Activated gamma-delta T cell (primary cell): ENCODE measurements at places on chromosomes 13 and 19.
A peak's percentile ranks its signal among the peaks of the same experiment; 100 is the strongest.

DNA sequence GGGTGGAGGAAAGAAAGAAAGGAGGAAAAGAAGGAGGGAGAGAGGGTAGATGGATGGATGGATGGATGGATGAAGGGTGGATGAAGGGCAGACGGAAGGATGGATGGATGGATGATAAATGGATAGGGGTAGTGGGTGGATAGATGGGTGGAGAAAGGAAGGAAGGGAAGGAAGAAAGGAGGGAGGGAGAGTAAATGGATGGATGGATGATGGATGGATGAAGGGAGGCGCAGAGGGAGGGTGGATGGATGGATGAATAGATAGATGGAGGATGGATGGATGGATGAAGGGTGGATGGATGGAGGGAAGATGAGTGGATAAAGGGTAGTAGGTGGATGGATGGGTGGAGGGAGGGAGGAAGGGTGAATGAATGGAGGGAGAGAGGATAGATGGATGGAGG, 41.2 kb downstream of the CPAMD8 start:
- no peak for DNase-seq

GRCh38 chr19:36023432-36023831, 9.2 kb downstream of the CLIP3 start:
- no peak for DNase-seq

- DNase-seq: peak; percentile 89
These were observed 603 bp downstream of the RFX1 start for GRCh38 chr19:14005349-14006084.

DNA sequence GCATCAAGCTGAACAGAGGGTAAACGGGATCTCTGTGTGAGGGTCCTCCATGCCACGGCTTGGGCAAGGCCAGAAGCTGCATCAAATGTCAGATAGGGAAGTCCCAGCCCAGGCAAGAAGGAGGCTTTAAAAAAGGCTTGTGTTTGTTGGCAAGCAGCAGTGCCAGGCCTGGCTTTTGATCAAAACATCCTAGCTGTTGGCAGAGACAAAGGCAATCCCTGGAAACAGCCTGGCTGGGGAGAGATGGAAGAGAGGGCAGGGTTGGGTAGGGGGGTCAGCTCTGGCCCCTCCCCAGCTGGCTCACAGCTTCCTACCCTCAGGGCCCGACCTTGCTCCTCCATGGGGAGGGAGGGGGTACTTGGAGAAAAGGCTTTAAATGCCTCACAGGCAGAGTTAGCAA, 61.8 kb upstream of the KCTD15 start:
- DNase-seq: no peak

DNA sequence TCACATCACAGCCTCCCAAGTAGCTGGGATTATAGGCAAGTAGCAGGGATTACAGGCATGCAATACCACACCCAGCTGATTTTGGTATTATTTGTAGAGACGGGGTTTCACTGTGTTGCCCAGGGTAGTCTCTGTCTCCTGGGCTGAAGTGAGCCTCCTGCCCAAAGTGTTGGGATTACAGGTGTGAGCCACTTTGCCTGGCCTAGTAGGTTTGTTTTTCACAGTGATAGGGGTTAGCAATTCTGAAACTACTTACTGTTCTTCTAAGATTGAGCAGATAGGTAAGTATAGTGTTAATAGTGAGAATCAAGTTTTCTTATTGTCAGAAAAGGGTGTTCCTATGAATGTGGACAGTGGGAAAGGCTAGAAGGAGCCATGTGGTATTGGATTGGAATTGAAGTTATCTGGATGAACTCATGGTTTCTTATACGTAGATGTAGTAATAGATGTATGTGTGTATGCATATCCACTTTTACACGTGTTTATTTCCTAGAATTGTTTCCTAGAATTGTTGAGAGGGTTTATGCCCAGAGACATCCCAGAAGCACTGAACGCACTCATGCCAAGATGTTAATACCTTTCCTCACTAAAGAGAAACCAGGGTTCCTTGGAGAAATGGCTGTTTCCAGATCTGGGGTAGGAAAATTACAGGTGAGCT, 49.1 kb downstream of the SAE1 start:
- no peak for DNase-seq

DNA sequence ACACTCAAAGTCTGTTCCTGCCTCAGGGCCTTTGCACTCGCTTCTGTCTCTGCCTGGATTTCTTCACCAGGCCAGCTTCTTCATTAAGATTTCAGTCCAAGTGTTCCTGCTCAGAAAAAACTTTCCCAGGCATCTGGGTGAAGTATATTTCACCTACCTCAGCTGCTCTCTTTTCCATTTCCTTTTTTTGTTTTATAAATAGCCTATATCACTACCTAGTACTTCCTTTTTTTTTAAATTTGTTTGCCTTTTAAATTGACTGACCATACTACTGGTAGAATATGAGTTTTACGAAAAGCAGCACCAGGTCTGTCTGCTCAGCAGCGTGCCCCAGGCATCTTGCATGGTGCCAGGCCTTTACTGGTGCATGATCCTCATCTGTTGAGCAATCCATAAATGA, 1064.4 kb downstream of the UQCRFS1 start:
- DNase-seq: no peak

DNA sequence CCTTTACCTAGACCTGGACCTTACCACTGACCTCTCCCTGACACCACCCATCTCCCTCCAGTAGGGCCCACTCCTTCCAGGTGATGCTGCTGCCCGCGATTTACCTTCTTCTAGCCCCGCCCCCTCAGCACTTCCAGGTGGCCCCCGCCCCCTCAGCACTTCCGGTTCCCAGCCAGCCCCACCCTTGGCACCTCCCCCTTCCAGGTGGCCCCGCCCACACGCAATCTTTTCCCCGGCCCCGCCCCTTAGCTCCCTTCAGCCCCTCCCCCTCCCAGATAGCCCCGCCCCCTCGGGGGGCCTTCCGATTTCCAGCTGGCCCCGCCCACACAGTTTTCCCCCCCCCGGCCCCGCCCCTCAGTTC, 586 bp downstream of the LIG1 start:
- peak; percentile 78 for DNase-seq

GRCh38 chr19:1812426-1813191, 533 bp upstream of the ATP8B3 start:
- peak; percentile 63 for DNase-seq

DNA sequence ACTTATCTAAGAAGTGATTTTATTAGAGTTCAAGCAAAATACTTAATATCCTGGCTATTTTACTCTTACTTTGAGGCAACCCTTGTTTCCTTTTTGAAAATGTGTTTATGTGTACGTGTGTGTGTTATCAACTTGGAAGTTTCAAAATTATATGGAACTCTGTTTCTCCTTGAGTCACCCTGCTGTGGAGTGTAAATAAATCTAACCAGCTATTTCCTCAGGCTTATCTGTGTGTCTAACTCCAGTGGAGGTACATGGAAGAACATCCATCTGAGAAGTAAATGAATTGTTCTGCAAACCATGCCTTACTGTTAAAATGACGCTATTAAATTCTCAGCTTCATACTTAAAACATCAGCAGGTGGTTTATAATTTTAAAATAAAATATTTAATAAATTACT, 583.4 kb upstream of the SLITRK5 start:
- no peak for DNase-seq

DNA sequence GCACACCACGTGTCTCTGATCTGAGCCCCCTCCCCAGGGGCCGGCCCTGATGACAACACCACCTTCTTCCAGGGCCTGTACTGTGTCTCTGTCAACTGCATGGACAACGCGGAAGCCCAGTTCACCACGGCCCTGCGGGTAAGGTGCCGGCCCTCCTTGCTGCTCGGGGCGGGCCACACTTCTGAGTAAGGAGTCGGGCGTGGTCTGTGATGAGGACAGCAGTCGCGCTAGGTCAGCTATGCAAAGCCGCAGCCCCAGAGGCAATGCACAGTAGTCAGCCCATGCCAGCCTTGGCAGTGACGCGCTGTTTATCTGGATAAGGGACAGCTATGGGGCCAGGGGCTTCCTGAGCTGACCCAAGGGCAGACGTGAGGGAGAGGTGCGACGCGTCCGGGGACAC, 24.6 kb downstream of the MAU2 start:
- no peak for DNase-seq

GRCh38 chr19:30969591-30969990, 379.6 kb downstream of the TSHZ3 start:
- no peak for DNase-seq

DNA sequence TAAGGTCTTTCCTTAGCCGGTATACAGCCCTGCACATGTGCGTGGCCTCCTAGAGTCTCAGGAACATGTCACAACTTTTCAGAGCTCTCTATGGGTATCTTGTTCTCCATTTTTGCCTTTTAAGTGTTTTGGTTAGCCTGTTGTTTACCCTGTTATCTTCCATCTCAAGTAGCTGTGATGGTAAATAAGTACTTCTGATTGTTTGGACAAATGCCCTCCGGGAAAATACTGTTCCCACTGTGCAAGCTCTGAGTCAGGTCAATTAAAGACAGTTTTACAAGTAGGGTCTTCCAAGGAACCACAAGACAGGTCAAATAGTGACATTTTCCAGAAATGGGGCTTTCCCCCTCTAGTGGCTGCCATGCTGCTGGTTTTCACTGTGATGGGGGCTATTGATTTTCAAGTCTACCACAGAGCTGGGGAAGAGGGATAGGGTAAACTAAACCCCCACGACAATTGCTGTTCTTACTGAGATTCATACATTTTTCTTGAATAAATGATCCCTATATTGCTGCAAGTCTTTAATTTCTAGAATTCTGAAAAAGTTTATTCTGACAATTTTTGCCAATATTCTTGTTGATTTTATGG, 109.5 kb downstream of the TM9SF2 start:
- DNase-seq: no peak

DNA sequence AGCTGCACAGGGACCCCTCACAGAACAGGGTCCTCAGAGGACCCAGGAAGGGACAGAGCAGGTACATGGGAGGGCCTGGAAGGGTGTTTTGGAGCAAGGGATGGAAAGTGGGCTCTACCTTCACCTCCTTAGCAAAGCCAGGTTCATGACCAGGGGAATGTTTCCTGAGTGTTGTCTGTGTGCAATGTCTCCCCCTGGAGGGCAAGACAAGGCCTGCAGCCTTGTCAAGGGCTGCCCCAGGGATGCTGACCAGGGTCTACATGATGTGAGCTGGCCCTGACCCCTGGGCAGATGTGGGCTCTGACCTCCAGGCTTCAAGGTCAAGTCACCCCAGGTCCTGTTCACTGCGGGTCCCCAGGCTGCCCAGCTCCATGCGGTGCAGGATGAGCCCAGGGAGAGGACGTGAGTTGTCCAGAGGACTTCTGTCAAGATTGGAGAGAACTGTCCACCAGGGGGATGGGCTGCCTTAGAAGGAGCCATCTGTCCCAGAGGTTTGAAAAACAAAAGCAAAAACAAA, 1.0 kb upstream of the CEACAM1 start:
- DNase-seq: no peak

- DNase-seq: no peak
These were observed 130.5 kb downstream of the ATP11A start for GRCh38 chr13:112820318-112820717.

GRCh38 chr19:8578642-8579265, 1.5 kb upstream of the MYO1F start:
- no peak for DNase-seq

GRCh38 chr13:39712626-39713025, 57.2 kb downstream of the COG6 start:
- DNase-seq: no peak

DNA sequence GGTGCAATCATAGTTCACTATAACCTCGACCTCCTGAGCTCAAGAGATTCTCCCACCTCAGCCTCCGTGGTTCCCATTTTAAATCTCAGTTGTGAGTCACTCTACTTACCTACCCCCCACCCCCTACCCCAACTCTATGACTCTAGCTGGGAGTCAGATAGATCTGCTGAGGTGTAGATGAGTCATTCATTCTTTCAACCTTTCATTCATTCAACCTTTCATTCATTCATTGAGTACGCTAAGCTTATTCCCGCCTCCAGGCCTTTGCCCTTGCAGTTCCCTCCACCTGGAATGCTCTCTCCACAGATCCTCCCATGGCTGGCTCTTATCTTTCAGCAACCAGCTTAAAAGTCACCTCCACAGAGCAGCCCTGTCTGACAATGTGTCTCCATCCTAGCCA, 1.1 kb upstream of the MAST1 start:
- DNase-seq: no peak

DNA sequence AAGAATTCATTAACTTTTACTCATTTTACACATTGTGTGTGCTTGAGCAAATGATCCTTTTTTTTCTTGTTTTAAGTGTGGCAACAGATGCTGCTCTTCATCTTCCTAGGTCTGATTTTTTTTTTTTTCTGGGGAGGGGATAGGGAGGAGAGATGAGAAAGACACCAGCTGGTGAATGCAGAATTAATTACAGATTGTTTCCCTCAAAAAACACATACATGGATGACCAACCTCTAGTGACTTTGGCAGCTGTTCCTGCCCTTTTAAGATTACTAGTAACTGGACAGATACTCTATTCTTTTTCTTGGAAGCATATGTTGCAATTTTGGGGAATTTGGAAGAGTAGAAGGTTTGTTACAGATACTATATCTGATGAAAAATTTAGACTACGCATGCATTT, 103.6 kb upstream of the MYO16 start:
- no peak for DNase-seq

DNA sequence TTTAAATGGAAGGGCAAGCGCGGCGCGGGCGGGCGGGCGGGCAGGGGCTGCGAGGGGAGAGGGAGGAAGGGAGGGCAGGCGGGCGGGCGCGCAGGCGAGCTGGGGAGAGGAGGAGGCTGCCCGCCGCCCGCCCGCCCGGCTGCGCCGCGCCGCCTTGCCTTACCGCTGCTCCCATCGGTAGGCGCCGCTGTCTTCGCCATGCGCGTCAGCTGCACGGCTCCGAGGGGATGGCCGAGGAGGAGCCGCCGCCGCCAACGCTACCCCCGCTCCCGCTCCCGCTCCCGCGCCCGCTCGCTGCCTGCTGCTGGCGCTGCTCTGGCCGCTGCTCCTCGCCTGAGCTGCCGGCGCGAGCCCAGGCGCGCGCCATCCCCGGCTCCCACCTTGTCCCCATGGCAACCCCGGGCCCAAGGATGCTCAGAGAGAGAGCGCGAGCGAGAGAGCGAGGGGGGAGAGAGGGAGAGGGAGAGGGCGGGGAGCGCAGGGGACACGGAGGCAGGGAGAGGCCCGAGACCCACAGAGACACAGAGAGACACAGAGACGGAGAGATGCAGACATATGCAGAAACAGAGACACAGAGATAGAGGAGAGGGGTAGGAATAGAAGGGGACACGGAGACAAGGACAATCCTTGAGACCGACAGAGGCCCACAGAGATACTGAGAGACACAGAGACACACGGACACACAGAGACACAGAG, 40.3 kb downstream of the DEDD2 start:
- peak; percentile 67 for DNase-seq

DNA sequence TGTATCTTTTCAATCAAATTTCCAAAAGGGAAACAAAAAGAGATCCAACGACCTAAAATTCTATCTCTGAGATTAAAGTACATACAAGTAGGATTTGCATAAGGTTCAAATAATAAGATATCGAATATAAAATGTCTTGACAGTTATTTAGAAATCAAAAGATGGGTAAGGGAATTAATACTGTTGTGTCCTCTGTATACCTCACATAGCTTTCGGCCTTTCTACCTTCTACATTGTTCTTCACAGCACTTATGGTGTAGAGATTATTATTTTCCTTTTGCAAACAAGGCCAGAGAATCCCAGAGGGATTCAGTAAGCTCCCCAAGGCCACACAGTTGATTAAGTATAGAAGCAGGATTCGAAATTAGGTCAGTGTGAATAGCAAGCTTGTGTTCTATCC, 403.6 kb downstream of the SPRY2 start:
- no peak for DNase-seq

- DNase-seq: no peak
These were observed 872 bp downstream of the PSPN start for GRCh38 chr19:6374711-6375410.
